ENCODE measurements at places on chromosomes 2 and 18.

- peak; percentile 79 for DNase-seq
These were observed 208.4 kb upstream of the COL3A1 start for GRCh38 chr2:188765522-188766470.

- DNase-seq: peak; percentile 93
These were observed 117.1 kb upstream of the SERTAD2 start for GRCh38 chr2:64770781-64771334.

- DNase-seq: no peak
These were observed 79.0 kb downstream of the HDAC4 start for GRCh38 chr2:239321596-239322415.

DNA sequence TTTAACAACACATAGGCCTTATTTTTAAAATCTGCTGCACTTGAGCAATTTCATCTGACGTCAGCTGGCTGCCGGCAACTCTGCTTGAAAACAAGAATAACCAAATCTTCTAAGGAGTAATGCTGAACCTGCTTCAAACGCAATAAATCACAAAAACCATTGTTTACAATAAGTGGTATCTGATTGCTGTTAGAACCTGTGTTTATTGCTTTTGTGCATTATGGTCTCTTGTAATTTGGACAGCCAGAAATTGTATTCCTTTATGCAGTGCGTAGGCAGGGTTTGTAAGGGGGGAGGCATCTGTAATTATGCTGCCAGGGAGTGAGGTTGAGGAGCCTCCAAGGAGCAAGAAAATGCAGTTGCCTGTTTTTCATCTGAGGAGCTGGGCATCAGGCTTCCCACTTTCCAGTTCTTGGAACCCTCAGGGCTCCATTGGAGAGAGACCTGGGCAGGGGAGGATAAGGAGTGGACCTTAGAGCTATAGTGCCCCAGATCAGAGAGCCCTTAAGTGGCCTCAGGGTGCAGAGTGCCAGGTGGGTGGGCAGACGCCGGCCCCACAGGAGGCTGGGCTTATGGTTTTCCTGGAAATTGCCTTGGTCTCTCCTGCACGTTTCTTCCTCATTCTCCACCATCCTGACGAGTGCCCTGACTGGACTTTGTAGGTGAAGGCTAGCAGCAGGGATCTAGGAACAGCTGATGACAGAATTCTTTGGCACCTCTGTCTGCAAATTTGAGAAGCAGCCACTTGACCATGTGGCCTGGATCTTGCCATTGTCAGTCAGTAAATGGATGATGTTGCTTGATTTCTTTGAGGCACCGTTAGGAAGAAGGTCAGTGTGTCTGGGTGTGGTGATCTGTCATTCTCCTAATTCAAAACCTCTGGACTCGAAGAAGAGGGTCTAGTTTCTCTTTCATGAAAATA, 129.2 kb downstream of the KLHL29 start:
- DNase-seq: no peak

DNA sequence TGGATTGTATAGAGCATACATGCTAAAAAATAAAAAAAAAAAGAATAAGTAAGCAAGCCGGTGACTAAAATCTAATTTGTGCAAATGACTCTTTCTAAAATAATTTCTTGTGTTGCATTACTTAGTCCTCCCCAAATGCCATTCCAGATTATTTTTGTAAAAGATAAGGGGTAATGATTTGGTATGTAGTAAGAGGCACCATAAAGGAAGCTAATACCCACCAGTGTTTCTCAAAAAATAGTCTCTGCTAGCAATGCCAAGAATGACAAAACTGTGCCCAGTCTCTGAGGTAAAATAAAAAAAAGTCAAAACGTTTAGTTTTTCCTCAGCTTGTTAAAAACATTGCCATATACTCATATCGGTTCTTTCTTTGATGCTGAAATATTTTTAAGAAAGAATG, 2.7 kb downstream of the METTL5 start:
- DNase-seq: no peak

GRCh38 chr2:133972786-133973185, 281.1 kb upstream of the MGAT5 start:
- peak; percentile 14 for DNase-seq

DNA sequence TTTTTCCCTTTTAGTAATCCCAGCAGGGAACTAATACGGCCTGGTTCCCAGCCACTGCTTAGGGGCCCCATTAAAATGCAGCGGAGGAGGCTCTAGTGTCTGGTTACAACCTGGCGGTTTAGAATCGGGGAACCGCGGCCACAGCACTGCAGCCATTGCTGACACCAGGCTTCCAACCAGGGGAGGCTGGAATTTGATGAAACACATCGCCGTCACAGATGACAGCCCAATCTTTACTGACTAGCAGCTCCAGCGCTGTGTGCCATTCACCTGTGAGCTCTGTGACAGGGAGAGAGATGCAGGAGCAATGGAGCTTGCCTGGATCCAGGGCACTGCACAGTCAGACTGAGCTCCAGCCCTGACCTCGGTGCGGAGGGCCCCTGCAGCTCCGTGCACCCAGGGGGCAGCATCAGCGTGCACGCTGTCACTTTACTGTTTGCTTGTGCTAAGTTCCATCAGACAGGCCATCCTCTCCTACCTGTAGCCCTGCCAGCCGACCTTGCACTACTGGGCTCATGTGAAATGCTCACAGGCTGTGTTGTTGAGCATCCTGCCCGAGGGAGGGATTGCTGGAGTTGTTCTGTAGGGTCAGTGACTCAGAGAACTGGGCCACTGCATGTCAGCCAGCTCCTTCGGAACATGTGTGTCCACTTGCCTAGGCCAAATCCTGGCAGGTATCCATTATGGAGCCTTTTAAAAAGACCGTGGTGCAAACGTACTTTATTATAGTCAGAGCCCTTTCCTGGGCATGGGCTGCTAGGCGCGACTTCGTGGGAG, 203.5 kb downstream of the SEPTIN10 start:
- no peak for DNase-seq

GRCh38 chr2:159905926-159906714, 108.1 kb upstream of the CD302 start:
- DNase-seq: no peak

DNA sequence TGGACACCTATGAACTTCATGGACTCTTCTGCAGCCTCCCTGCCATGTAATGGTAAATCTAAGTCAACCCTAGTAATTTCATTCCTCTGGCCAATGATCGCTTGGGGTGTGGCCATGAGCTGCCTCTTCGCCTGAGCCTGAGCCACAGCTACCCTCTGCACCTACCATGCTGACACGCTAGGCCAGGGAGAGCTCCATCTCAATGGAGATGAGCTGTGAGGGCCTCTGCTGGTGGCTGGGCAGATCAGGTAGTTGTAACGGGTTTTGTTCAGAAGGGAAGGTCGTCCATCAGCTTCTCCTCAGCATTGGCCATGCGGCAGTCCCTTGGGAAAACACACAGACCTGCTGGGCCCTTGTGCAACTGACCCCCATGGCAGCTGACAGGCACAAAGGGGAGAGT, 24.4 kb downstream of the MPHOSPH10 start:
- no peak for DNase-seq

DNA sequence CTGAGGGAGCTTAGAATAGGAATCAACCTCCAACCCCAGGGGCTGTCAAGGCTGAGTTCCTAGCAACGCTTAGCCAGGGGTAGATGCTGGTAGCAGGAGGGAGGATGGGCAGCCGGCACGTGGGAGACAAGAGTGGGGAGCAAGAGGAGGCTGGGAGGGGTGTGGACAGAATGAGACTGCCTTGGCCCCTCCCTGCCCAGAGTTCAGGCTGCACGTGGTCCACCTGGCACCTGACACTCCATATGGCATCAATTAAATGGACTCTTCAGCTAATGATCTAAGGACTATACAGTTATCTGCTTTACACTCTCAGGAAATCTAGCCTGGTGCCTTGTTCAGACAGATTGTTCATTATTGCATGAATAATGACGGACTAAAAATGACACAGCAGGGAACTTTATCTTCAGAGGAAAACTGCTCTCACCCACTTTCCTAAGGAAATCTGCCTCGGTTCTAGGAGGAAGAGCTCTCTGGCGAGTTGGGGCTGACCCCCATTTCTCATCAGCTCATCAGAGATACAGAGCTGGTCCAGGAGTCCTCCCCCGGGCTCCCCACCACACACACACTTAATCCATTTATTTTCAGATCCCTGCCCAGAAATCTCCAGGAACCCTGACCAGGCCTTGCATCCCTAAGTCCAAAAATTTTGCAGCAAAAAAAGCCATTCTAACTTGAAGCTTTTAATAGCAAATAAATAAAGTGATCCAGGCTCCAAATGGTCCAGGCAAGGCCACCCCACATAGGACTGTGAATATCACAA, 102.1 kb upstream of the CDC42EP3 start:
- DNase-seq: no peak

GRCh38 chr2:105427485-105427884, 28.6 kb upstream of the FHL2 start:
- no peak for DNase-seq

DNA sequence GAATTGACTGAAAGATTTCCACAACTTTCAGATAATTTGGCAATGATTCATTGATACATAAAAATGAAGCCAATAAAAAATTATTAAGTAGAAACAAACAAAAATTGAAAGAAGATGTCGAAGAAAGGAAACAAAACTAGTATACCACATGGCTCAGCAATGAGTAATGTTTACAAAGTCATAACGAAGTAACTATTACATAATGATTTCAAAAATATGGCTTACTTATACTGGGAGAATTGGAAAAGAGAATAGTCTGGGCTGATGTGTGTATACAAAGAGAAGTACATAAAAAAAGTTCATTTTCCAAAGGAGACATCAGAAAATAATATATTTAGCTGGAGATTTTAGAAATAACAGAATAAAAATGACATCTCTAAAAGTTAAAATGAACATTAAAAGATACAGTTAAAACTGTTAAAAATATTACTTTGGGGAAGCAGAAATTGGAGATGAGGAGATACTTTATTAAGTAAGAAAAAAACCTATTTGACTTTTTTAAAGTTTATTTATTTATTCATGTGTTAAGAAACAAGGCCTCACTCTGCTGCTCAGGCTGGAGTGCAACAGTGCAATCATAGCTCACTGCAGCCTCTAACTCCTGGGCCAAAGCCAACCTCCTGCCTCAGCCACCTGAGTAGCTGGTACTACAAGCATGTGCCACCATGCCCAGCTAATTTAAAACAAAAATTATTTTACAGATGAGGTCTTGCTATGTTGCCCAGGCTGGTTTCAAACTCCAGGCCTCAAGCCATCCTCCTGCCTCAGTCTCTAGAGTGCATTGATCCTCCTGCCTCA, 409.7 kb upstream of the PIK3C3 start:
- DNase-seq: no peak

- DNase-seq: peak; percentile 62
These were observed 2113.3 kb upstream of the PIK3C3 start for GRCh38 chr18:39841482-39842365.

DNA sequence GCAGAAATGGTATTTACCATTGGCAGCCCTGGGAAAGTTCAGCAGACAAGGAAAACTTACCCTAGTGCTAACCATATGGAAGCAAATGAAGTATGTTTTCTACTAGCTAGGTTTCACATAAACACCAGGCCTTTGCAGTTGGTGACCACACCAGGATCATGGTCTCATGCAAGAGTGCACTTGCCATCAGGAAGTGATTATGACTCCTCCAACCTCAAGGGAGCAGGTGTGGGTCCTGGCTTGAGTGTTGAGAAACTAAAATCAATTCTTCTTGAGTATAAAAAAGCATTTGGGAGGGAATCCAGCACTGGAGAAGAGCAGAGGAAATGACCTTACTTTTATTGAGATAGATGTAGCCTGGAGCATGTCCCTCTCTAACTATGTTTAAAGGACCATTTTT, 56.8 kb upstream of the SPAG16 start:
- DNase-seq: no peak

- DNase-seq: peak; percentile 97
These were observed 33.2 kb upstream of the CWC22 start for GRCh38 chr2:180040146-180040925.

DNA sequence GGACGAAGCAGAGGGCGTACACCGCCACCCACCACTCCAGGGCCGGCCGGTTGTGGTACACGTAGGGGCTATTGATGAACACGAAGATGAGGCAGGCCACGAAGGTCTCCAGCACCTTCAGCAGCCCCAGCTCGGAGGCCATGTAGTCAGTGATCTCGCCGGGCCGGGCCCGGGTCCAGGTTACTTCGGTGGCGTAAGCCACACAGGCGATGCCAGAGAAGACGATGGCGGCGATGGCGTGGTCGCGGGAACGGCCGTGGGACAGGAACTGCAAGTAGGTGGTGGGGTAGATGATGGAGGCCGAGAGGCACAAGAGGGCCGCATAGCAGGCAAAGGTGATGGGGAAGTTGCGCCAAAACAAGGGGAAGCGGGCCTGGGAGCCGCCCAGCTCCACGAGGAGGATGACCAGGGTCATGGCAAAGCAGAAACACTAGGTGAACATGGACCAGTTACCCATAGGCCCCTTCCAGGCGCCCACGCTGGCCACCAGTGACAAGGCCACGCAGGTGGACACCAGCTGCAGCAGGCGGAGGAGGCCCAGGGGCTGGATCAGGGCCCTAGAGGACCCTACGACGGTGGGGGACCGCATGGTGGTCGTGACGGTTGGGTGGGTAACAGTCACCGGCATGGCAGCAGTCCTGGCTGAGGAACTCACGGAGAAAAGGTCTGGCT, 128.4 kb upstream of the FAM98A start:
- DNase-seq: no peak

- peak; percentile 30 for DNase-seq
These were observed 234.8 kb downstream of the ALPK2 start for GRCh38 chr18:58394046-58394445.

DNA sequence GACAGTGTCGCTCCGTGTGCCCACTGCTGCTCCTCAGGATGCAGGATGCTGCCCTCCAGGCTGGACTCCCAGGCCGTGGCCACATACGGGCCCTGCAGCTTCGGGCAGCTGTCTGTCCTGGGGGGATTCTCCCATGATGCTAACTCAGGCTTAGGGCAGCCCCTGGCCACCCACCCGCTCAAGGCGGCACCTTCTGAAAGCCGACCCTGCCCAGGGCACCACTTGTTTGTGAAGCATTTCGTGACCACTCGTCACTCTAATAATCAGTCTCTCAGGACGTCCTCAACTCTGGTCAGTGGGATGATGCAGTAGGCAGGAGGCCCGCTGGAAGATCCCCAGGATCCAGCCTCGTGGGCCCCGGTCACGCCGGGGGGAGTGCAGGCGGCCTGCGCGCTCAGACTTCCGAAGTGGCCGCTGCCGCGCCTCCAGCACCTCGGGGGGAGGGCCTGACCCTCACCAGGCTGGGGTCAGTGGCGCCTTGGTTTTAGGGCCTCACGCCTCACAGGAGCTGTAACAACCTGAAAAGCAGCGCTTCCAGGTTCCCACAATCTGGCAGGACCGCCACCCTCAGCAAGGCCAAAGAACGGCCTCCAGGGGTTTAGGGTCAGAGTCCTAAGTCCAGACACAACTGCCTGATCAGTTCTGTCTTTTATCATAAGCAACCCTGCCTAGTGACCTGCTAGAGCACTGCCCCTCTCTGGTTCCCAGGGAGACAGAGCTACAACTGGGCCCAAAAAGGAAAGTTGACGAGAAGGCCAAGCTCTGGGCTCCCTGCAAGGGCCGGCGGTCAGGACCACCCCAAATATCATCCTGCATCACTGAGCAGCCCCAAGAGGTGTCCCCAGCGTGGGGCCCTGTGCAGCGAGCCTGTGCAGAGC, 53.0 kb downstream of the EIPR1 start:
- no peak for DNase-seq
